ENCODE measurements at places on chromosomes 2 and 18.

GRCh38 chr18:57432751-57433400 lies 2.3 kb upstream of the ONECUT2 start:
- no peak for DNase-seq

DNA sequence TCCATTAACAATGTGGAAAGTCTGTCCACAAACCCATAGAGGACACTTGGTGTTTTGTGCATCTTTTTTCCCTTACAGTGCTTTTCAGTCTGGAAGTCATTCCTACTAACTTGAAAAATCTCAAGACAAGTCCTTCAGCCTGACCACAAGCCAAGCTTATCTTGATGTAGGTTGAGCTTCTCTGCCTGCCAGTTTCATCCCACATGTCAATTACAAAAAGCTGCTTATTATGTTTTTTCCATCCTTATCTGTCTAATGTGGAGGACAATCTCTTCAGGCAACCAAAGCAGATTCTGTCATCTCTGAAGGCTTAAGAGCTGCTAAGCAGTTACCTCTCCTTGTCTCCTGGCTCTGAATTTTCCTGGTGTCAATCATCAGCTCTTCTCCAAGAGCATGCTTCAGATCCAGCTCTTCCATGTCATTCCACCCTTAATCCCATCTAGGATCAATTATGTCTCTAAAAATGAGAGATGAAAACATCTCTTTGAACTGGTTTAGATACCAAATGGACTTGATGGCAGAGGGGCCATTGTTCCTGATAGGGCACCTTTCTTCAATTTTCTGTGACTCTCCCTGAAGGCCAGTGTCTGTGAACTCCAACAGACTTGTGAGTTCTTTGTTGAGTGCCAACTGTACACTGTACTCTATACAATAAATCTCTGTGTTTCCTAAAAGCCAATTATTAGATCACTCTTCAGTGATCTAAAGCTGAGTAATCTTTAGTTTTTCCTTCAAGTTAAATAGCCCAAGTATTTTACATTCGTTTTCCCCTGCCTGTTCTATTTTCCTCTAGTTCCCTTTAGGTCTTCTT lies 208.6 kb downstream of the RBM43 start:
- DNase-seq: no peak

DNA sequence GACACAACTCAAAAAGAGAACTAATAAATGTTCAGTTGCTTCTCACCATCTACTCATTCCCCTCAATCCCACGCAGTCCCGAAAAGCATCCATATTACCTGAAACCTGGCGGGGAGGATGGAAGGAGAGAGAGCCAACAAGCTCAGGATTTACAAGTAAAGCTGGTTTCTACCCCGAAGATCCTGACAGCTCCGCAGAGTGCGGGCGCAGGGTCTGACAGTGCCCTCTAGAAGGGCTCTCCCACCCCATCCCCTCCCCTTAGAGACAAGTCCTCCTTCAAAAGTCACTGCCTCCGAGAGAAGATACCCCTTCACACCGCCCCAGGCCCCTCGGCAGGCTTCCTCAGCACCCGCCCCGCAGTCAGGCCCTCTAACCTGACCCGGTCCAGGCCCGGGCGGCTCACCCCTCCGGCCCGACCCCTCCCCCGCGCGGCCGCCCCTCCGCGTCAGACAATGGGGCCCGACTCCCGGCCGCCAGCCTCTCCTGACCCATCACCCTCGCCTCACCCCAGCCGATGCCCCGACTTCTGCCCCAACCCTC lies 550 bp downstream of the RAB1A start:
- peak; percentile 36 for DNase-seq

DNA sequence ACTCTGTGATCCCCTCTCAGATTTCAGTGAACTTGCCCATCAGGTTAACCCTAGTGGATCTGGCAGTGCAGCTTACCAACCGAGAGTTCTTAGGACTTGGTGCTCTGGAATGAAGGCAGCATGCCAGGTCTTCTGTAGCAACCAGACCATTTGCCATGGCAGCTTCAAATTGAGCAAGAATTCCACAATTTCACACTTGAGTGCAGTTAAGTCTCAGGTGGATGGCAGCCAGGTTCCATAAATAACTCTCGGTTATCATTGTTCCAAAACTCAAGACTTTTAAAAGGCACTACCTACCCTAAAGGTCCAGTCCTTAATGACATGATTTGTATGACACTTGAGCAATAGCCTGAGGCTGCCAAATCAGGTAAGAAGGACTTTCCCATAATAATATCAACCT lies 48.1 kb downstream of the GALNT3 start:
- DNase-seq: no peak
